ENCODE measurements at places on chromosomes 16 and 17.

DNA sequence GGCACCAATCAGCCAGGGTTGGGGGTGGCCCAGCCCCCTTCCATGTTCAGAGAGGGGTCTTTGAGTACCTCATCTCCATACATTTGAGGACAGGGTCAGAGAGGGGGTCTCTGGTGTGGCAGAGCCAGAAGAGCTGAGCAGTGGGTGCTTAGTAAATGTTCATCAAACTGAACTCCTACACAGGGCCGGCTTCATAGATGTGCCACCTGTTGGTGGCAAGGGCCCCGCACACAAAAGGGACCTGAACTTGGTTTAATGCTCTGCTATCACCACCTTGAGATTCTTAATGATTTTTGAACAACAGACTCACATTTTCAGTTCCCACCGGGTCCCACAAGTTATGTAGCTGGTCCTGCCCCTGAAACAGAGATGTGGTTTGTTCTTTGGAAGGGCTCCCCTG is 9.0 kb upstream of the C1QL1 start:
- no peak for DNase-seq

GRCh38 chr16:9808210-9808609 is 374.0 kb downstream of the GRIN2A start:
- no peak for DNase-seq

- no peak for DNase-seq
Observed at GRCh38 chr16:73285436-73286201, 237.7 kb upstream of the ZFHX3 start.

DNA sequence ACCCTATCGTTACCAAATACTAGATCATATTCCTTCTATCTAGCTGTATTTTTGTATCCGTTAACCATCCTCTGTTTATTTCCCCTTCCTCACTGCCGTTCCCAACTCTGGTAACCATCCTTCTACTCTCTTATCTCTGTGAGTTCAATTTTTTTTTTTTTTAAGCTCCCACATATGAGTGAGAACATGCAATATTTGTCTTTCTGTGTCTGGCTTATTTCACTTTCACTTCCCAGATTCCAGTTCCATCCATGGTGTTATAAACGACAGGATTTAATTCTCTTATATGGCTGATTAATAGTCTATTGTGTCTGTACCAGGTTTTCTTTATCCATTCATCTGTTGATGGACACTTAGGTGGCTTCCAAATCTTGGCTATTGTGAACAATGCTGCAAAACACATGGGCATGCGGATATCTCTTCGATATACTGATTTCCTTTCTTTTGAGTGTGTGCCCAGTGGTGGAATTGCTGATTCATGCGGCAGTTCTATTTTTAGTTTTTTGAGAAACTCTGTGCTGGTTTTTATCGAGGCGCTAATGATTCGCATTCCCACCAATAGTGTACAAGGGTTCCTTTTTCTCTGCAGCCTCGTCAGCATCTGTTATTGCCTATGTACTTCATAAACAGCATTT is 599.6 kb downstream of the TMEM114 start:
- no peak for DNase-seq

DNA sequence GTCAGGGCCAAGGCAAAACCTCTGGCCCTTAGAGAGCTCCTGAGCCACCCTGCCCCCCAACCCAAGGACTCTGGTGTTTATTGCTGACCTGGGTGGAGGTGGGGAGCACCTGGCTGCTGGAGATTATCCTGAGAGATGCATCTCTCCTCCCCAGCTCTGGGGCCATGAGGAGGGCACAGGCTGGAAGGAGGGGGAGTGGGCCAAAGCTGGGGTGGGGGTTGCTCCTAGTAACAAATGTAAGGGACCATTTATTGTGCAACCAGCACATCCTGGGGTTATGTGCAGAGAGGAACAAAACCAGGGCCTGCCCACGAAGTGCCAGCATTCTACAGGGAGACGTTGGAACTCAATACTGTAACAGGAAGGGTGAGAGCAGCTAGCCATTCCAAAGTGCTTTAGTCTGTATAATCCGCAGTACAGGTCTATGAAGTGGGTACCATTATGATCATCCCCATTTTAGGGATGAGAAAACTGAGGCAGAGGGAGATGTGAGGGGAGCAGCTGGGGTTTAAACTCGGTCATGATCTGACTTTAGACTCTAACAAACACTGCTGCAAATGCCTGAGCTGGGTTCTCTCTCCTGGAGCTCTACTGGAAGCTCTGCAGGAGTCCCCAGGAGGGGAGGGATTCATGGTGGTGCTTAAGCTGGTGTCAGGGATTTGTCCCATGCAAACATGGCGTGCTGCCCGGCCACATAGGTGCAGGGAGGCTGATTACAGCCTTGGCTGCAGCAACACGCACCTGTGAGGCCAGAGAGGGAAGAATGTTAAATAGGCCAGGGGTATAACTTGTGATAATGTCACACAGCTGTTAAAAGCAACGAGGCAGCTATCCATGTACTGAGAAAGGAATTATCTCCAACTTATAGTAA is 1.4 kb upstream of the RHBDF2 start:
- DNase-seq: no peak

DNA sequence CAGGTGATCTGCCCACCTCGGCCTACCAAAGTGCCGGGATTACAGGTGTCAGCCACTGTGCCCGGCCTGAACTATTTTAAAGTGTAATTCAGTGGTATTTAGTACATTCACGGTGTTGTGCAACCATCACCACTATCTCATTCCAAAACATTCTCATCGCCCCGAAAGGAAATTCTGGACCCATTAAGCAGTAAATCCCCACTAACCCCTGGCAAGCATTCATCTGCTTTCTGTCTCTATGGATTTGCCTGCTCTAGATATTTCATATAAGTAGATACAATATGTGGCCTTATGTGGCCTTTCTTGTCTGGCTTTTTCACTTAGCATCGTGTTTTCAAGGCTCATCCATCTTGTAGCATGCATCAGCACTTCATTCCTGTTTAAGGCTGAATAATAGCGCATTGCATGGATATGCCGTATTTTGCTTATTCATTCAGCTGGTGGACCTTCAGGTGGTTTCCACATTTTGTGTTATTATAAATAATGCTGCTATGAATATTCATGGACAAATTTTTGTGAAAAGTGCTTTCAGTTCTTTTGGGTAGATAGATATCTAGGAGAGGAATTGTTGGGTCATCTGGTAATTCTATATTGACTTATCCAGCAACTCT is 8.4 kb upstream of the HERPUD1 start:
- no peak for DNase-seq
